ENCODE measurements at places on chromosomes 16 and 17. TPM values are rescaled to one million over a fixed set of nuclear protein-coding genes. Genes with fewer than 3 reads are reported as not detected.

KRT31 gene
- not detected for total RNA-seq

TEKT5 gene
- 0.82 TPM for total RNA-seq

SPNS3 gene
- total RNA-seq: 0.90 TPM

STX1B gene
- total RNA-seq: 0.35 TPM

FOXN1 gene
- total RNA-seq: not detected

TP53TG3D gene
- not detected for total RNA-seq

OR1A1 gene
- total RNA-seq: not detected

DBF4B gene
- total RNA-seq: 5.6 TPM

OTOP2 gene
- 18.4 TPM for total RNA-seq

PPP1R1B gene
- total RNA-seq: 331 TPM

CCL16 gene
- total RNA-seq: not detected

CES1 gene
- total RNA-seq: 9.1 TPM

CAPNS2 gene
- total RNA-seq: 0.42 TPM

RAB26 gene
- 18.2 TPM for total RNA-seq

KRTAP9-3 gene
- not detected for total RNA-seq

KRTAP2-1 gene
- not detected for total RNA-seq

ANKS4B gene
- total RNA-seq: 41.3 TPM

KRTAP2-3 gene
- not detected for total RNA-seq

ST3GAL2 gene
- 8.1 TPM for total RNA-seq
